ENCODE measurements at places on chromosomes 16 and 17.
A peak's percentile ranks its signal among the peaks of the same experiment; 100 is the strongest.

DNA sequence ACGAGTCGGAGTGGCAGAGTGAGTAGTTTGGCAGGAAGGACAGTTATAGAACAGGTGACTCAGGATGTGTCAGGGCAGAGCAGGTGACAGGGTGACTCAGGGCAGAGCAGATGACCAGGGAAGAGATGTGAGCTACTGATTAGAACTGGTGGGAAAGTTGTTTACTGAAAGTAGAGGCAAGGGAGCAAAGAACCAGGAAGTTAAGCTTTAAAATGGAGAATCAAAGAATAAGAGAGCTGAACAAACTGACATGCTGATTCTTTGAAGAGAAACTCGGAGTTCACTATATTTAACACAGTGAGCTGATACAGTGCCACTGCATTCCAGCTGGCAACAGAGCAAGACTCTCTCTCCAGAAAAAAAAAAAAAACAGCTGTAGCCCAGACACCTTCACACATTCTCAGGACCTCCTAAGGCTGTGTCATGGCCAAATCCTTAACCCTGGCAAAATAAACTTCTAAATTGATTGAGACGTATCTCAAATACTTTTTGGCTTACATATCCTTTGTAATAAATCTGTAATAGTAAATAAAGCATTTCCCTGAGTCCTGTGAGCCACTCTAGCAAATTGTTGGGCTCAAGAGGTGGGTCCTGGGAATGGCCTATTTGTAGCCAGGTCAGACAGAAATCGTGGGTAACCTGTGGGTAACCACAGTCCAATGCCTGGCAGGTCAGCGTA lies 12.3 kb upstream of the UBE2I start:
- DNase-seq, result no peak

- no peak for DNase-seq
These were observed 73.1 kb upstream of the CES5A start for GRCh38 chr16:55948230-55948629.

- DNase-seq, result no peak
These were observed 50.8 kb upstream of the MAF start for GRCh38 chr16:79651363-79651762.

GRCh38 chr16:49833796-49834530 lies 21.9 kb downstream of the ZNF423 start:
- DNase-seq, result no peak

DNA sequence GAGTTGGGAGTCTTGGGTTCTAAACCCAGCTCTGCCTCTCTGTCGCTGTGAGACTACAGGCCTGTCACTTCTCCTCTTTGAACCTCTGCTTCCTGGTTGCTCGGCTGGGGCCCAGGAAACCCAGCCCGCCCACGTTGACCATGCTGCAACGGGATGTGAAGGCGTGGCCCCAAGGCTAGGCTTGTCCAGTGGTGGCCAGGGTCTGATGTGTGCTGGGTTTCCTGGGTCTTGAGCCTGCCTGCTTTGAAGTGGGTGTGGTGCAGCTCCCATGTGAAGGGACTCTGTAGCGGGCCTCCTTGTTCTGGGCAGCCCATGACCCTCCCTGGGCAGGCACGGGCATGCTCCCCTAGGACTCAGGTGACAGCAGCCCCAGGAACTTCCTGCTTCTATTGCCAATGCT lies 82.3 kb downstream of the SDR42E1 start:
- DNase-seq, result peak; percentile 11

- DNase-seq, result no peak
These were observed 206.1 kb downstream of the HAPSTR1 start for GRCh38 chr16:9297437-9298113.

GRCh38 chr17:63927464-63928171 lies 4.5 kb downstream of the CD79B start:
- DNase-seq, result no peak

GRCh38 chr17:77489893-77490255 lies 349.1 kb downstream of the SEC14L1 start:
- DNase-seq, result no peak

DNA sequence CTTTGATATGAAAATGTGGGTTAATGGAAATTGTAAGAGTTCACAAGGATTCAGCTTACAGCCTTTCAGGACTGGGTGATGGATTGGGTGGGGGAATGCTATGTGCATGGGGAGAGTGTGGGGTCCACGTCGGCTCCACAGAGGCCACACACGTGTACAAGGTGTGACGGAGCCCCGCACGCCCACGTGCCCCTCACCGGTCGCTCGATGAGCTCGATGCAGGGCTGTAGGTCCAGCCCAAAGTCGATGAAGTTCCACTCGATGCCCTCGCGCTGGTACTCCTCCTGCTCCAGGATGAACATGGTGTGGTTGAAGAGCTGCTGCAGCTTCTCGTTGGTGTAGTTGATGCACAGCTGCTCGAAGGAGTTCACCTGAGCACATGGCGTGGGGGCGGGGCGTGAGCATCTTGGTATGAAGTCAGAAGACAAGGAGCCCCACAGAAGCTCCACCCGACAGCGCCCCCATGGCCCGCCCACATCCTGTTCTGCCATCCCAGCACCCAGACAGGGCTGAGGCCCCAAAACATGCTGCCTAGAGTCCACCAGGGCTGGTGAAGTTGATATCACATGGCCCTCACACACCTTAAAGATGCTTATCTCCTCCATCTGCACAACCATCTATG lies 99.1 kb downstream of the MYH11 start:
- DNase-seq, result no peak

DNA sequence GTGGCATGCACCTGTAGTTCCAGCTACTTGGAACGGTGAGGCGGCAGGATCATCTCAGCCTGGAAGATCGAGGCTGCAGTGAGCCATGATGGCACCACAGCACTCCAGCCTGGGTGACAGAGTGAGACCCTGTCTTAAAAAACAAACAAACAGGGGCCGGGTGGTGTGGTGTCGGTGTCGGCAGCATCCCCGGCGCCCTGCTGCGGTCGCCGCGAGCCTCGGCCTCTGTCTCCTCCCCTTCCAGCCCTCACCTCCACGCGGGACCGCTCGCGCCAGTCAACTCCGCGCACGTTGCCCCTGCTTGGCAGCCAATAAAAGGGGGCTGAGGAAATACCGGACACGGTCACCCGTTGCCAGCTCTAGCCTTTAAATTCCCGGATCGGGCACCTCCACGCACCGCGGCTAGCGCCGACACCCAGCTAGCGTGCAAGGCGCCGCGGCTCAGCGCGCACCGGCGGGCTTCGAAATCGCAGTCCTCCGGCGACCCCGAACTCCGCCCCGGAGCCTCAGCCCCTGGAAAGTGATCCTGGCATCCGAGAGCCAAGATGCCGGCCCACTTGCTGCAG lies 204.7 kb downstream of the CDRT15L2 start:
- no peak for DNase-seq

GRCh38 chr17:39670746-39671145 lies 2.5 kb downstream of the PNMT start:
- DNase-seq, result no peak

GRCh38 chr17:41537990-41538389 lies 9.9 kb upstream of the KRT19 start:
- no peak for DNase-seq

DNA sequence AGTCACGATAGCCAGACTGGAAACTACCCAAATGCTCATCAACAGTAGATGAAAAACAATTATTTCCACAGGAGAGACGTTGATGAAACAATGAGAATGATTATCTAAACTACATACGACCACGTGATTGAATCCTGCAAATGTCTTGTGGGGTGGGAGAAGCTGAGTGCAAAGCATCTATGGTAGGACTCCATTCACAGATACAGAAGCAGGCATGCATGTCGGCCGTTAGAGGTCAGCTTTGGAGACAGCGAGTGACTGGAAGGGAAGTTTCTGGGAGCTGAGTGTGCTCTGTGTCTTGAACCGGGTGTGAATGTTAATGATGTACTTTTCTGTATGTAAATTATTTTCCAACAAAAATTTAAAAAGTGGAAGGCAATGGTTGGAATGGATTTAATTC lies 71.5 kb upstream of the DNAJA2 start:
- DNase-seq, result no peak

DNA sequence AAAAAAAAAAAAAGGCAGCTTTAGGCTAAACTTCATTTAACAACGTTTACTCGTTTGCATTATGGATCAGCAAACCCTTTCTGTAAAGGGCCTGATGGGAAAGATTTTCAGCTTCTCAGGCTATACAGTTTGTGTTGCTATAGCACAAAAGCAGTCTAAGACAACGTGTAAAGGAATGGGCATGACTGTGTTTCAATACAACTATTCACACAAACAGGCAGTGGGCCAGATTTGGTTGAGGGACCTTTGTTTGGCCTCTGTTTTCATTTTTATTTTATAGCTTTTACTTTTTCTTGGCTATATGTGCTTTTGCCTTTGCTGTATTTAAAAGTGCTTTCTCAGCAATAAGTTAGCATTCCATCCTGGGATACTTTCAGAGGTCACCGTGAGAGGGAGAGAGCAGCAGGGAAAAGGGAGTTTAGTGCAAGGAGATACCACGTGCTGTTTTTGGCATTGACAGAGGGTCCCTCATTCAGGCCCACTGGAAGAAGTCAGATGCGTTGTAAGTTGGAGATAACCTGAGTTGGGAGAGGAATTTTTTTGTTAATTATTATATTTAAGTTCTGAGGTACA lies 335.6 kb downstream of the UTP18 start:
- DNase-seq, result no peak

- peak; percentile 35 for DNase-seq
These were observed 135.4 kb downstream of the CLEC16A start for GRCh38 chr16:11079652-11080187.

GRCh38 chr17:78429618-78429995 lies 51.2 kb downstream of the PGS1 start:
- DNase-seq, result no peak

DNA sequence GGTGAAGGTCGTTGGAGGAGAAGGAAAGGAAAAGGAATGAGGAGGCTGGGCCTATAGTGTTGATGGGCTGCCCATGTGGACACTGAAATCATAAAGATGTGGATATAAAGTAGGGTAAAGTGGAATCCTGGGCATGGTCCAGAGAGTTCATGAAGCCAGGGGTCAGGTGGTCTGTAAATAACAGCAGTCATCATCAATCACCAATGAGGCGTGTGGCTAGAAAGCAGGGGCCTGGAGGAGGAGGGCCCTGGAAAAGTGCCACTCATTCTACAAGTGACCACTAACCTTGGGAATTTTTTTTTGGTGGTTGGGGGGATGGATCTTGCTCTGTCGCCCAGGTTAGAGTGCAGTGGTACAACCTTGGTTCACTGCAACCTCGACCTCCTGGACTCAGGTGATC lies 115.3 kb upstream of the NOL11 start:
- DNase-seq, result no peak

DNA sequence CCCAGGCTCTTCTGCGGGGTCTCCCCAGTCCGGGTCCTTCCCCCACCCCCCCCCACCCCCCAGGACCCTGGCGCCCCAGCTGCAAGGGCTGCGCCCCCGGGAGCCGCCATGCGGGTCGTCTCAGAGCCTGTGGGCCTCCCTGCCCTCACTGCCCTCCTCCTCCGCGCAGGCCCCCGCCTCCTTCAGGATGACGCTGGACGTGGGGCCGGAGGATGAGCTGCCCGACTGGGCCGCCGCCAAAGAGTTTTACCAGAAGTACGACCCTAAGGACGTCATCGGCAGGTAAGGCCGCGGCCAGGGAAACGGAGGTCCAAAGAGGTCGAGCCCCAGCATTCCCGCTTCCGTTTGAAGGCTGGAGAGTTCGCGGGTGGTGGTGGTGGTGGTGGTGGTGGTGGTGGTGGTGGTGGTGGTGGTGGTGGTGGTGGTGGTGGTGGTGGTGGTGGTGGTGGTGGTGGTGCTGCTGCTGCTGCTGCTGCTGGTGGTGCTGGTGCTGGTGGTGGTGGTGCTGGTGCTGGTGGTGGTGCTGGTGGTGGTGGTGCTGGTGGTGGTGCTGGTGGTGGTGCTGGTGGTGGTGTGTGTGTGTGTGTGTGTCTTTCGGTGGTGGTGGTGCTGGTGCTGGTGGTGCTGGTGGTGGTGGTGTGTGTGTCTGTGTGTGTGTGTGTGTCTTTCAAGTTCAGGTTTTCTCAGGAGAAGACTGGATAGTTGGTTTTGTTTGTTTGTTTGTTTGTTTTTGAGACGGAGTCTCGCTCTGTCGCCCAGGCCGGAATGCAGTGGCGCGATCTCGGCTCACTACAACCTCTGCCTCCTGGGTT lies 615 bp downstream of the PHKG2 start:
- DNase-seq, result peak; percentile 21

DNA sequence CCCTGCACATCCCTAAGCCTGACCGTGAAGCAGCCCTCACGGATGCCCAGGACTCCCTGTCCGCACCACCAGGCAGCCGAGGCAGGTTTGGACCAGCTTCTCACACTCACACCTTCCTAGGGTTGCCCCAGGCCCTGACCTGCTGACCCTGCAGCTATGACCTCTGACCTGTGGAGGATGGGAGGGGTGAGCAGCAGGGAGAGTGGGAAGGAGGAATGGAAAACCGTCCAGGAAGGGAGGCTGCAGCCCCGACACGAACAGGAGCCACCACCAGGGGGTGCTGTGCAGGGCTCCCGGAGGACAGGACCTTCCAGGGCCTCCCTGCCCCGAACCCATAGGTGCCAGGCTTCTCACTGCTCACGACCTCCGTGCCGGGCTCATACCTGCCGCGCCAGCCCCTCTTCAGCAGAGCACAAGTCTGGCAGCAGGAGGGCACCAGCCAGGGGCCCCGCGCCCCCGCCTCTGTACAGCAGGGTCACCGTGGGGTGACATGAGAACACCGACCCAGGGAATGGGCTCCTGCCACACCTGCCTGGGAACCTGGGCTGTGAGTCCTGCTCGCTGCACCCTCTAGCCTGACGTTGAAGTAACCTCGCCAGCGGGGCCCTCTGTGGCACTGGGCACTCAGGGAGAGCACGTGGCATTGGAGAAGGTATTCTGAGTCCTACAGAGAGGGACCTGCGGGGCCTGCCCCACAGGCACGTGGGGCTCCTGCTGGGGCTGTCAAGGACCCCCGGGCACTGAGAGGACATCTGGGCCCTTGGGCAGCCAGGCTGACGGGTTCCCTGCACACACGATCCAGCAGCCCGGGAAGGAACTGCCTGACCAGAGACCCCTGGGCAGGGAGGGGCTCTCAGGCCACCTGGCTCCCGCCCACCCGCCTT lies 37.6 kb downstream of the CTU2 start:
- peak; percentile 60 for DNase-seq

GRCh38 chr16:72179204-72179970 lies 7.4 kb upstream of the PMFBP1 start:
- DNase-seq, result no peak

- DNase-seq, result no peak
These were observed 89.5 kb downstream of the VAT1L start for GRCh38 chr16:77877712-77878347.

GRCh38 chr17:48647103-48647962 lies 21.2 kb upstream of the HOXB9 start:
- DNase-seq, result no peak

DNA sequence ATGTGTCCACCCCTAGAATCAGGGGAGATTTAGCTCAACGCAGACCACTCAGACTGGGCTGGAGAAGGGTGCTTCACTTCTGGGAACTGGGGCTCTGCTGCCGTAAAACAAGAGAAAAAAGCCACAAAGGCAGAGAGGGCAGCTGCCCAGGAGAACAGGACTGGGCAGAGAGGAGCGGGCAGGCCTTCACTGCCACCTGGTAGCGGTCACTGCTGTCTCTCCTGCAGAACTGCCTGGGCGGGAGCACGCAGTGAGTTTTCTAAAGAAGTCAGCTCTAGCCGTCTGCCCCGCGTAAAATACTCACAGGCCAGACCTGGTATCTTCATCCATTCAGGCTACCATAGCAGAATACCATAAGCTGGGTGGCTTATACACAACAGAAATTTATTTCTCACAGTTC lies 103.8 kb downstream of the AMFR start:
- DNase-seq, result no peak

- no peak for DNase-seq
These were observed 9.6 kb downstream of the GALK1 start for GRCh38 chr17:75755205-75755901.

GRCh38 chr17:7548585-7549400 lies at the start of gene TNFSF12:
TSS of gene TNFSF12 (plus strand) at chr17:7549058. CDS start at chr17:7549154, 96 bp downstream.
- DNase-seq, result no peak
